Stomach (tissue), 19 donors: ENCODE measurements at places on chromosomes 12 and 14. TPM values are rescaled to one million over a fixed set of nuclear protein-coding genes. Genes with fewer than 3 reads are reported as not detected.

GRCh38 chr14:75547552-75548250 lies 25.4 kb downstream of the BATF start:
- H3K4me1 ChIP-seq: peaks cover 16% of the 10 kb centered on the region
- peaks cover 13% of the 10 kb centered on the region for H3K27me3 ChIP-seq
- no peak for DNase-seq
- no peak overlapping the region for H3K27ac ChIP-seq

- peaks cover 6% of the 10 kb centered on the region for H3K4me1 ChIP-seq
- no peaks in the 10 kb centered on the region for H3K27me3 ChIP-seq
- no peak for DNase-seq
- no peak overlapping the region for H3K27ac ChIP-seq
Observed at GRCh38 chr14:68718023-68718990, 74.6 kb downstream of the ZFP36L1 start.

Gene INSM2
- total RNA-seq: not detected

DNA sequence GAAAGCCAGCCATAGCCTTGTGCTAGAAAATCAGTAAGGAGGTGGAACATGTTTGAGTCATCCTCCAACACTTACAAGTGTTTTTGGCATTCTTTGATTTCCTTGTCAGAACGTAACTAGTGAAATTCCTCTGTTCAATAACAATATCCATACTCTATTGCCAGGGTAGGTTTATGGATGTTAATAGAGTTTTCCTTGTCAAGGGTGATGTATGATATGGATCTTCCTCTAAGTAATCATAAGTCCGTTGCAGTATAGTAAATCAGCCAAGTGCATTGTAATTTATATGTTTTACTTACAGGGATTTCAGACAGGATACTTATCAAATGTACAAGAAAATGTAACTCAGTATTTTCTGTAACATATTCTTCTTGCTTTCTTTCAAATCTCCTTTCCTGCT lies 19.4 kb downstream of the NAV3 start:
- H3K27ac ChIP-seq: no peak overlapping the region
- peaks cover 6% of the 10 kb centered on the region for H3K4me1 ChIP-seq
- no peaks in the 10 kb centered on the region for H3K36me3 ChIP-seq
